Putamen (tissue), 1 donor: ENCODE measurements at places on chromosomes 2 and 18.

DNA sequence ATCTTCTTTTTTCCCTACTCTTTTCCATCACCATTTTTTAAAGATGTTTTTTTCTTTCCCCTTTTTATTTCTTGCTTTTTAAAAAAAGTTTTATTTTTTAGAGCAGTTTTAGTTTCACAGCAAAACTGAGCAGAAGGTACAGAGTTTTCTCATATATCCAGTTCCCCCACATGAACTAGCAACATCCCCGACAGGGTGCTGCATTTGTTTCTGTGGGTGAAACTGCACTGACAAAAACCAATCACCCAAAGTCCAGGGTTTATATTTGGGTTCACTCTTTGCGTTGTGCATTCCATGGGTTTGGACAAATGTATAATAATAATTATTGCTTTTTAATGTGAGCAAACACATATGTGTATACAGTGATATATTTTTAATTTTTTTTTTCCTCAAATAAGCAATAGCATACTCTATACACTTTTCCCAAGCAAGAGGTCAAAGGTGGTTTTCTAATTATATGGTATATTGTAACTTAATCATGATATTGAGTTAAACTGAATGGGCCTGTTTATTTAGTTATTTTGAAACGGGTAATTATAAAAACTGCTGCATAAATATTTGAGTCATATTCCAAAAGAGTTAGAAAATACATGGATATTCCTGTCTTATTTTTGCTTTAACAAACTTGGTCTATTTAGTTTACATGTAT is 50.3 kb downstream of the NCK2 start:
- no peak for DNase-seq

GRCh38 chr2:71561441-71562267 is 108.3 kb downstream of the DYSF start:
- DNase-seq, result no peak

DNA sequence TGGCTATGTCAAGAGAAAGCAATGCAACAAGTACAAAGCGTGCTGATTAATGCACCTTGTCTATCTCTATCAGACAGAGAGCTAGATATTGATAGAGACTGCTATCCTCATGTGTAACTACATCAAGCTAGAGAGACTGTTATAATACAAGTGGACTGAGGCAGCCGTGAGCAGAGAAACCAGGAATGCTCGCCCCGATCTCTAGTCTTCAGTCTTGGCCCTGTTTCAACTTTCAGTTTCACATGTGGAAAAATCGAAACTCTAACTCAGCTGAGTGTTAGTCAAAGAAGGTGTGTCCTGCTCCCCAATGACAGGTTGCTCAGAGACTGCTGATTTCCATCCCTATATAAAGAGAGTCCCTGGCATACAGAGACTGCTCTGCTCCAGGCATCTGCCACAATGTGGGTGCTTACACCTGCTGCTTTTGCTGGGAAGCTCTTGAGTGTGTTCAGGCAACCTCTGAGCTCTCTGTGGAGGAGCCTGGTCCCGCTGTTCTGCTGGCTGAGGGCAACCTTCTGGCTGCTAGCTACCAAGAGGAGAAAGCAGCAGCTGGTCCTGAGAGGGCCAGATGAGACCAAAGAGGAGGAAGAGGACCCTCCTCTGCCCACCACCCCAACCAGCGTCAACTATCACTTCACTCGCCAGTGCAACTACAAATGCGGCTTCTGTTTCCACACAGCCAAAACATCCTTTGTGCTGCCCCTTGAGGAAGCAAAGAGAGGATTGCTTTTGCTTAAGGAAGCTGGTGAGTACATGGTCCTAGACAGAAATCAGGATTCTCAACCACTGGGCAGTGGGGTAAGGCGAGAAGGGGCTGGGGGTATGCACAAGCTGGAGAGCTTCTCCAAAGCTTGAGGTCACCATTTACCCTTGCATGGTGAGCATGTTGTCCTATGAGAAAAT is at the start of gene RSAD2:
RSAD2 (plus strand) TSS at position 376 of the 903 bp plus-strand sequence; CDS start at position 400, 24 bp downstream.
- DNase-seq, result no peak

- DNase-seq, result no peak
These were observed 74.1 kb upstream of the SMAD2 start for GRCh38 chr18:48004577-48004976.

GRCh38 chr2:228841475-228841874 is 429.6 kb downstream of the PID1 start:
- no peak for DNase-seq

DNA sequence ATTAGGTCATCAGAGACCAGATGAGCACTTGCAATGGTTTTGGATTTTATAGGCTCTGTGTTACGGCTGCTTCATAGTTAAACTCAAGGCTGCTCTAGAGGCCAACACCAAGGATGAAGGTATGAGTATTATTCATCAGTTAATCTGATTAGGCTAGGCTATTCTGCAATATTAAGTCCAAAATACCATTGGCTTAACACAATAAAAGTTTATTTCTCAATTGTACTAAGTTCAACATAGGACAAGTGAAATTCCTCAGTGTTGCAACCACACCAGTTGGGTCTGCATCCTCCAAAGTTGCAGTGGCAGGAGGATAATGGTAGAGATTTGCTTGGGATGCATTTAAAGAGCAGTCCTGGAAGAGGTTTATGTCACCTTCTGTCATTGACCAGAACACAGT is 538.3 kb upstream of the CDH2 start:
- no peak for DNase-seq

GRCh38 chr2:26298286-26298637 is 47.7 kb upstream of the SELENOI start:
- no peak for DNase-seq

DNA sequence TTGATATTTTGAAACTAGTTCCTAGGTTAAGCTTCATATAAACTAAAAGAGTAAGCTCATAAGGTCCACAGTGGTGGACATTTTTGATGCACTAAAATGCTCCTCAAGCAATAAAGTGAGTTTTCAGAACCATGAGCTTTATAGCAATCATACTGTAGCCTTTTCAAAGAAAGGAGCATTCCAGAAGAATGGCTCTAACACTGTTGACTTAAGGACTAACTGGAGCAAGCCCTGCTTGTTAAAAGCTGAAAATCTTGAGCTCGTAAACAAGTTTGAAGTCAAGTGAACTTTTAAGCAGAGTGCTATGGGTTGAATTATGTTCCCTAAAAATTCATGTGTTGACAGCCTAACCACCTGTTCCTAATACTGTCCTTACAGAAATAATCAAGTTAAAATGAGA is 38.0 kb downstream of the KYNU start:
- no peak for DNase-seq

DNA sequence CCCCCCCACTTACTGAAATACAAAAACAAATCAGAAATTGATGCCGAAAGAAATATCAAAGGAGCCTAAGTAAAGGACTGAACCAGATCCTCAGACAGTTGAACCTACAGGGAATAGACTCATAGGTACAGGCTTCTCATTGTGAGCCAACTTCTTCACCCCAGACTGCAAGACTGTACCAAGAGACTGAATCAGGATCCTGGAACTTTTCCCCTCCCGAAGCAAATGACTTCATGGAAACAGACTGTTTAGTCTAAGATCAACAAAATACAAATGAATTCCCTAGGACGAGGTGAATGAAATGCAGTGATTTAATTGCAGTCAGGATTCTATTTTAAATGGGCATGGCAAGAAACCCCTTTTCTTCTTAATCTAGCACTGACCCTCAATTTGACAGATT is 53.6 kb upstream of the RNF152 start:
- no peak for DNase-seq

GRCh38 chr2:5946225-5947115 is 254.3 kb downstream of the SOX11 start:
- no peak for DNase-seq

DNA sequence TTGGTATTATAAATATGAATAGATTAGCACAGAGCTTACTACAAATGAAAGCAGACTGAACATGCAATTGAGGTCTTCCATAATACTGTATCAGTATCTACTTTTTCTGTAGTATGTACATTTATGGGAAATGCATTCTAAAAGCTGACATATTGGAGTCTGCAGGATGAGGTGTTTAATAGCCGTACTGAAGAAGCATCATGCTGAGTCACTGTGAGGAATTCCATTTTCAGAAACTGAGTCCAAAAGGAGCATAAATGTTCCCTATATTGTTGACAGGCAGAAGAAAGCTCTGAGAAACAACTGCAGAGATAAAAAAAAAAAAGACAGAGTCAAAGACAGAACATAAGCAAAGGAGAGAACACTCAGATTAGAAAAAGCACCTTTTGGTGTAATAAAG is 366.7 kb upstream of the SPHKAP start:
- no peak for DNase-seq

GRCh38 chr2:226338825-226339224 is 460.8 kb downstream of the IRS1 start:
- DNase-seq, result no peak

GRCh38 chr18:79645291-79645983 is 34.2 kb upstream of the CTDP1 start:
- DNase-seq, result no peak

DNA sequence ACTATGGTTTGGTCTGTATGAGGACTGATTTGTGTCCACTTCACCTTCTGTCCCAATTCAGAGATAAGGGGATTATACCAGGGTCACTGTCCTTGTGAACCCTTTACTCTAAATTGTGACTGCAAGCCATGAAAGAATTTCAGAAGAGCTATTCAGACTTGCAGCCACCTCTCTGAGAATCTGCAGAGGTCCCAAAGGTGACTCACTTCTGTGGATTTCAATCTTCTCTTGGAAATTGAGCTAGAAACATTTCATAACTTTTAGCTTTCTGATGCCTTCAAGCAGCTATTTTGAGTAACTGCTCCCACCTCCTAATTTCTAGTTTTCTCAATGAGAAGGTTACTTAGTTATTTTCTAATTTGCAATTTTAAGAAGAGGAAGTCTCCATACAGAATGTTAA is 1242.4 kb upstream of the ACVR2A start:
- no peak for DNase-seq

GRCh38 chr2:239229545-239230279 is 171.1 kb downstream of the HDAC4 start:
- DNase-seq, result no peak

DNA sequence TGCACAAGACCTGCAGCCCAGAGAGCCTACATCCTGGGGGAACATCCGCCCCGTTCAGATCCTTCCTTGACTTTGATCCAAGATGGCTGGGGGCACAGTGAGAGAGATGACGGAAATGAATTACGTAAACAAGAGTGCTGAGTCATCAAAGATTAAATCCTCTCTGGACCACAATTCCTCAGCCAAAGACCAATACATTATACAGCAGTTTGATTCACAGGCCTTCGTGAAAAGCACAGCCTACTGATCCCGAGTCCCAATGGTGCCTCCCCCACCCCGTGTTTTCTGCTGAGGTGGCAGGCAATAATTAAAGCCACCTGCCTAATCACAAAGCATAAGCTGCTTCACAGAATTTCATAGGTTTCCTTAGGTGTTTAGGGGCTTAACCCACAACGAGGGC is 43.0 kb downstream of the MYO5B start:
- no peak for DNase-seq

DNA sequence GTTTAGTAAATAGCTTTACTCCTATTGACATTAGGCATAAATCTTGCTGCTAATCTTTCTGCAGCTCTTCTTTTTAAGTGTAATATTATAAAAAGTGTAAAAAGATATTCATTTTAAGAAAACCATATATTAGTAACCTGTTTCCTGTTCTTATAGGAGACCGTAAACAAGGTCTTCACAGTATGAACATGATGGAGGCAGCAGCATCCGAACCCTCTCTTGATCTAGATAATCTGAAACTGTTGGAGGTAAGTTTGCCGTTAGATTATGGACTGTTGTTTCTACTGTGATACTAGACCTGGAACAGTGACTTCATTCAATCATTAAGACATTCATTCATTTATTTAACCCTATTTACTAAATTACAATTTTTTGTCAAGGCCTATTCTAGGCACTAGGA is 120.0 kb upstream of the FAM117B start:
- DNase-seq, result no peak

DNA sequence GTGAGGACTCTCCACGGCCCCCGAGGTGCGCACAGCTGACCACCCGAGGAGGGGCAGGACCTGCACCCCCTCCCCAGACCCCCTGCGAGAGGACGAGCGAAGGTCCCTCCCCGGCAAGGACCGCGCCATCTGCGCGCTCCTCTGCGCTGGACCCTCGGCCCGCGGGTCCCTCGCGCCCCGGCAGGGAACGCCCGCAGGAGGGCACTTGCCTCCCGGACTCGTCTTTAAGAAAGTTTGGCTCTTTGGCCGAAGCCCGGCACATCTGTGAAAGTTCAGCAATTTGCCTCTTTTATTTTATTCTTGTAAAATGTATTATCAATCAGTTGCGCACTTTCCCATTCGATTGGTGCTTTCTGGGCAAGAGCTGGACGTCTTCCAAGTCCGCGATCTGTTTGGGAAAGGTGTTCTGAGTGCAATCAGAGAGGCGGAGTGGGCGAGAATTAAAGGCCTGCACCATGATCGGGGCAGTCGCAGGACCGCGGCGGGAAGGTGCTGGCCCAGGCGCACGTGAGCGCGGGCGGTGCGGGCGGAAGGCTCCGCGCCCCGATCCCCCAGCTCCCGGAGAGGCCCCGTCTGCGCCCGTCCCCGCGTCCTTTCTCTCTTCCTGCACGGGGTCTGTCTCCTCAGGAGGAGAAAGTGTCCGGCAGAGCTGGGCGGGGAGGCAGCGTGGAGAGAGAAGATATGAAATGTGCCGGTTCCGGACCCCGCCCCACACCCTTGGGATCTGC is 1.6 kb upstream of the ALKAL2 start:
- no peak for DNase-seq

GRCh38 chr2:8704906-8705305 is 23.1 kb downstream of the ID2 start:
- DNase-seq, result no peak

DNA sequence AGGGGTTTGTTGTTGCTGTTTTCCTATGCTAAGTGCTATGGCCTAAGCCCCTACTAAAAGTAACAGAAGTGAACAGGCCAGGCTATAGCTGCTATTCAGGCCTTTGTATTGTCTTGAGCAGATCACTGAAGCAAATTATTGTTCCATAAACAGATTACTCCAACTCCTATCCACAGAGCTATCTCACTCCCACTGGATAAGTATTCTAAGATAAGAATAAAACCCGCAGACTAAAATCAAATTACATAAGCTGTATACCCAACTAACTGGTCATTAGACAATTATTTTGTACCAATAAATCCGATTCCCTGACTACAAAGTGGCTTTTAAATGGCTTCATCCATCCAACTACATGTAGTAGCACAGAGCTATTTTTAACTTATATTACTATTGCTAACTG is 74.3 kb downstream of the THADA start:
- DNase-seq, result no peak

DNA sequence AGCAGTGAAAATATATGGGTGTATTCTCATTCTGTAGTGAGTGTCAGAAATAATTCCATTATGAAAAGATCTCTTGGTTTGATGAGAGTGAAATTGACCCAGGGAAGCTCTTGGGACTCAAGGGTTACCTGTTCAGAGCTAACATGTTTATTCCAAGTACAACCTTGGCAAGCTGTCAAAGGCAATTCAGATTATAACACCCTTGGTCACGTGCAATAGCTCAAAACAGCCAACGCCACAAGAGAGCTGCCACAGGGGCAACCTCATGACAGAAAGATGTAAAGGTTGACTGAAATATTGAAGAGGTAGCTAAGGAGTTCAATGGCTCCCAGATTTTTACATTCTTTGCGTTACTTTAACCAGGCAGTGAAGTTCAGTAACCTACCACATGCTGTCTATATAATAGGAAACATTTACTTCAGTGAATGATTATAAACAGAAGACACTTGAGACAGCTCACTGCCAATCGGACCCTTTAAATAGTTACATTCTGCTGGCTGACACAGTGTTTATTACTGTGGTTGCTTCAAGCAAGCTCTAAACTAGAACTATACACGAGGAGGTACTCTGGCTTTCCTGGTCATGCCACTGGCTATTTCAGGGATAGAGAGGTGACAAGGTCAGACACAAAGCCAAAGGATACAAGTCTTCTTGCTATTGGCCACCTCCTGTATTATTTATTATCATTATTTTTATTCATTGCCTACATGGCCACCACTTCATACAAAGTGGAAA is 187.3 kb downstream of the PID1 start:
- DNase-seq, result no peak

GRCh38 chr2:69512446-69512845 is 75.2 kb upstream of the NFU1 start:
- no peak for DNase-seq
